ENCODE measurements at places on chromosomes 7 and 10. TPM values are rescaled to one million over a fixed set of nuclear protein-coding genes. Genes with fewer than 3 reads are reported as not detected.
A peak's percentile ranks its signal among the peaks of the same experiment; 100 is the strongest.

DNA sequence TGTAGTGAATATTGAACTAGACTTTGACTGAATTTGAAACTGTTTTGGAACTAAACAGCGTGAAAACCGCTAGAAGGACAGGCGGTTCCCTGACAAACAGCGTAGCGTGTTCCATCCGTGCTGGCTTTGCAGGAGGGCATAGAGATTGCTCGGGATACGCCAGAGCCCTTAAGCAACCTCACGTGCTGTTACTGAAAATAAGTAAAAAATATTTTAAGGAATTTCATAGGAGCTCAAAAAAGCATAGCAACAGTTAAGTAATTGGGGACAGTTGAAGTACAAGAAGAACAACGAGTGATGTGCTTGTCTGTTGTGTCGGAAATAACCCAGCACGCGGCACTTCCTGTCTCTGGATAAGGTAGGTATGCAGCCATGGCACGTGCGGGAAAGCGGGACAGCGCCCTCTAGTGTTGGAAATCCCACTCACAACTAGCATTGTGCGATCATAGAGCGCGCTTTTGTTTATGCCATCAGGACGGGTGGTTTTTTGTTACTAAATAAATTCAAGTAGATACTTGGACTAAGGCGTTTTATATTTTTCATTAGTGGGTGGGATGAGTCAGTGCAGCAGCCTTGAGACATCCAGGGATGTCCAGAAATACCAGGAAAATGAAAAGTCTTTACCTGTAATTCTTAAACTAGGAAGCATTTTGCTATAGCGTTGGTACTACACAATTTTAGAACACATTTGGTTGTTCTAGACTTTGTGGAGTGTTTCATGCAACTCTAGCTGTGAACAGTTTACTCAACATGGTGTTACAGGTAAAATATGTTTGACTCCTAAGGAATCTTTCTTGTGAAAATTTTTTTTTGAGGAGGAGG is 50.4 kb downstream of the DNAJB6 start:
- peak; percentile 80 for DNase-seq

The JAKMIP3 gene
- total RNA-seq = 2.0 TPM

DNA sequence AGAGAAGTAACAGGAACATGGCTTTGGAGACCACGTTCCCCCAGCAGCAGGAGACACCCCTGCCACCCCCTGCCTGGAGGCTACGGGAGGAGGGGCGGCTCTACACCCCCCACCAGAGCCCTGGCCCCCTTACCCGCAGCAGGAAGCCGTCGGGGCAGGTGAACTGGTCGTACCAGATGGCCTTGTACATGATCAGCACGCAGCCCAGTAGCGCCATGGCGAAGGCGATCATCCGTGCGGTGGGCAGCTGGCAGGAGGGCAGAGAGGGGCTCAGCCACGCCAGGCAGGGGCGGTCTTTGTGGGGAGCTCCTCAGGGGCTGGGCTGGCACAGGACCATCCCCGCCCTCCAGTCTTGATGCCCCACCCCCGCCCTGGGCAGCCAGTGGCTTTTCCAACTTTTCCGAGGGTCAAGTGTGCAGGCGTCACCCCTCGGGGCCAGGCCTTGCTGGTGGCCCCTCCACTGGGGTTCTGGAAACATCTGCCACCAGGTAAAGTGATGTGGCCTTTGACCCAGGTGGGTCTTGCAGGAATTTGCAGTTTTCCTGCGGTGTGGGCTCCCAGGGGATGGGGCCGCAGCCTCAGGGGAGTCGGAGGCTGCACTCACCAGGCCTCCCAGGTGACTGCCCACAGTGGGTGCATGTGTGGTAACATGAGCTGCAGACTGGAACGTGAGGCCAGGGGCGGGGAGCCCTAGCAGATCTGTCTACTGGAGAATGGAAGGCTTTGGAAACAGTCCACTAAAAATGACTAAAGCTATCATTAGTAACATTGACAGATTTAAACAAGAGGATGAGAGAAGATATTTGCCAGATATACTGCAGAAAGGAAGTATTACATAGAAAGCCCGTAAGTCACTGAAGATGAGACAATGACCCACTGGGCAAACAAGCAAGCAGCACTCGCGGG is 9.7 kb downstream of the CALY start:
- no peak for DNase-seq

The GJD4 gene
- not detected for total RNA-seq

The LRRC61 gene
- not detected for total RNA-seq

GRCh38 chr7:117143066-117143465 is 179.8 kb downstream of the WNT2 start:
- DNase-seq = no peak

DNA sequence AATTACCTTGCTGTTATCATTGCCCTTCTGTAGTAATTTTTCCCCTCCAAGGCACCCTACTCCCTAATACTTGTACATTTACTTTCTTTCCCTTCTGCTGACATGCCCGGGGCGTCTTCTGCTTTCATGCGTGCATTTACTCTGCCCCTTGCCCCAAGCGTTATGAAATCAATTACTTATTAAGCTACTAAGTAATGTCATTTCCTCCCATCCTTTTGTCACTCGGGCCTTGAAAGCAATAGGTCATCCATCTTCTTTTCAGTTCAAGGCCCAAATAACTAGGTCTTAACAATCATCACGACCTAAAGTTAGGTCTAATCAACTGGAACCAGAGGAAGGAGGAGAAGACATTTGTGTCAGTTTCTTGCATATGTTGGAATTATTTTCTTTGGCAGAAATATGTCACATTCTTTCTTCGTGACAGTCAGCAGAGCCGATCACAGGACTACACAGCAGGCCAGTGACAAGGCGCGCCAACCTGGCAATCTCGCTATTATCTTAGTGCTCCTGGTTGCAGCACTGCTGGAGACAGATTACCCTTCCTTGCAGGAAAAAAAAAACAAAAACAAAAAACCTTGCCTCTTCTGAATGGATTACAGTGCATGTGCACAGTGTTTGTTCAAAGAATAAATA is 179.2 kb downstream of the RELN start:
- no peak for DNase-seq

- no peak for DNase-seq
These were observed 1.2 kb downstream of the PIP4K2A start for GRCh38 chr10:22712956-22713852.

- DNase-seq = no peak
These were observed 639.8 kb upstream of the FZD8 start for GRCh38 chr10:36281831-36282331.

The BUD31 gene
- 211 TPM for total RNA-seq

DNA sequence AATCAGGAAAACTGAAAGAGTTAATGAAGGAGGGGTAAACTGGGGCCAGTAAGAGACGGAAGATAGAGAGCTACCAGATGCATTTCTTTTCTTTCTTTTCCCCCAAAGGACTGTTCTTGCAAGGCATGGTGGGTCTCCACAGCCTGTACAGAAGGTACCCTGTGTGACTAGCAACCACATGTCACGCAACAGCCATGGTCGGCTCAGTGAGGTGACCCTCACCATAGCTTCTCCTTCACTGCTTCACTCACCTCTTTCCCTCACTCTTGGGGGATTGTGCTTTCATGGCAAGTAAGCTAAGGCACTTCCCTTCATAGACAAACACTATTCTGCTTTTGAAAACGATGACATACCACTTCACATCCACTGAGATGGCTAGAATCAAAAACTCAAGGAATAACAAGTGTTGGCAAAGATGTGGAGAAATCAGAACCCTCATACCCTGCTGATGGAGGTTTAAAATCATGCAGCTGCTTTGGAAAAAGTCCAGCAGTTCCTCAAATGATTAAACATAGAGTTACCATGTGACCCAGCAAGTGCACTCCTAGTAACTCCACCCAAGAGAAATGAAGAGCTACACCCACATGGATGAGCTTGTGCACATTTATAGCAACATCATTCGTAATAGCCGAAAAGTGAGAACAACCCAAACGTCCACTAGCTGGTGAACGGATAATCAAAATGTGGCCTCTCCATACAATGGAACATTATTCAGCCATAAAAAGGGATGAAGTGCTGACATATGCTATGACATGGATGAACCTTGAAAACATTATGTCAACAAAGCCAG is 3.8 kb upstream of the INSIG1 start:
- no peak for DNase-seq

The CPN1 gene
- total RNA-seq = not detected

DNA sequence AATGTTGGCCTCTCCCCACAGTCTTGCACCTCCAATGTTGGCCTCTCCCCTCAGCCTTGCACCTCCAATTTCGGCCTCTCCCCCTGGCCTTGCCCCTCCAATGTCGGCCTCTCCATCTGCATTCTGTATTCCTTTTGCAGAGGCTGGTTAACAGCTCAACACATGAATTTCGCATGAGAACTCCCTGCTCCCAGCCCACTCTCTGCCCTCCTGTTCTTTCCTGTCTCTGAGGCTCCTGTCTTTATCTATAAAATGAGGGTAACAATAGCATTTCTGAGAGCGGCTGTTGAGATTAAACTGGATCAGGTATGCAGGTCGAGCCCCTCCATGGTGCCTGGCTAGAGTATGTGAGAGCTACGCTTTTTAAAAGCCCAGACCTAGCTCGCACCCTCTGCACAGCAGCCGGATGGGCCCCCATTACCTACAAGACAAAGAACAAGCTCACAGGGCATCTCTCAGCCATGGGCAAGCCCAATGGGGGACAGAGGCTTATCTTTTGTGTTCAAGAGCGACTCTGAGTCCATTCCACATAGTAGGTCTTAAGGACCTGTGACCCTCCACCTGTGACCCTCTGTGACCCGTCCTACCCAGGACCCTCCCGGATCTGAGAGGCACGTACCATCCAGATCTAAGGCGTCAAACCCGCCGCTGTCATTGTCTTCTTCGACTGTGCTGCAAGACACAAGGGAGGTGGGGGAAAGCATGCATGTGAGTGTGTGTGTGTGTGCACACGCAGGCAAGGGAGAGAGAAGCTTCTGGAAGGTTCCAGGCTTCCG is 82.2 kb upstream of the GNA12 start:
- no peak for DNase-seq

- no peak for DNase-seq
These were observed 2.0 kb downstream of the NOD1 start for GRCh38 chr7:30476459-30477145.

GRCh38 chr7:36003343-36003742 is 149.7 kb upstream of the EEPD1 start:
- DNase-seq = no peak
